ENCODE measurements at places on chromosomes 4 and X.

DNA sequence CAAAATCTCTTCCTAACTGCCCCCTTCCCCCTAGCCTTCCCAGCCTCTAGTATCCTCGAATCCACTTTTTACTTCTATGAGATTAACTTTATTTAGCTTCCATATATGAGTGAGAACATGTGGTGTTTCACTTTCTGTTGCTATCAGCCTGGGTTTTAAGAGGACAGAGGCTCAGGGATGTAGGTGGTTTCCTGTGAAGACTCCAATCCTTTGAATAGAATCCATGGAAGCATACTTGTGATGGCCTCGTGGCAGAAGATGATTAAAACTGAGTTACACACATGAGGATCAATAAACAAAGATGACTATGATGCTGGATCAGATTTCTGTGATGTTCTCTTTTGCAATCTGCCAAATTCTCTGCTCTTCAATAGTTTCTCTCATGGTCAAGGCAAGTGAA is 29.8 kb downstream of the CD99L2 start:
- DNase-seq = no peak

GRCh38 chr4:139986689-139987501 is 167.1 kb downstream of the MAML3 start:
- no peak for DNase-seq

DNA sequence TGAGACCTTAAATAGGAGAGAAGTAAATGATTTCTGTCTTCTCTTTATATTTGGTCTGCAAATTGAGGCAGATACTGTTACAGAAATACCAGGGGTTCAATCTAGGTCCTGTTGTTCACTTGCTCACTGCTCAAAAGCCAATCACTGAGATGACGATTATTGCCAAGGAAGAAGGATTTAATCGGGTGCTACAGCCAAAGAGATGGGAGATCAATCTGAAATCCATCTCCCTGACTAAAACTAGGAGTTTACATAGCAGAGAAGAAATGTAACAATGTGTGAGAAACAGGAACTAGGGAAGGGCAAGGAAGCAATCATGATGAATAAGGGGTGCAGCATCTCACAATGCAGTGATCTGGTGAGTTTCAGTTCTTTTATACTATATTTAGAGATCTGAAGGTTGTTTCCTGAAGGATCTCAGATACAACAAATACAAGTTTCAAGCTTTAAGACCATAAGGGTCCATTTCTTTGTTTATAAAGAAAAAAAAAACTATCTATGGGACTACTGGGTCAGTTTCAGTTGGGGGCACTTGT is 117.9 kb upstream of the FAM9B start:
- no peak for DNase-seq

- peak; percentile 39 for DNase-seq
Measured at GRCh38 chr4:74189331-74190043, 31.6 kb downstream of the MTHFD2L start.

DNA sequence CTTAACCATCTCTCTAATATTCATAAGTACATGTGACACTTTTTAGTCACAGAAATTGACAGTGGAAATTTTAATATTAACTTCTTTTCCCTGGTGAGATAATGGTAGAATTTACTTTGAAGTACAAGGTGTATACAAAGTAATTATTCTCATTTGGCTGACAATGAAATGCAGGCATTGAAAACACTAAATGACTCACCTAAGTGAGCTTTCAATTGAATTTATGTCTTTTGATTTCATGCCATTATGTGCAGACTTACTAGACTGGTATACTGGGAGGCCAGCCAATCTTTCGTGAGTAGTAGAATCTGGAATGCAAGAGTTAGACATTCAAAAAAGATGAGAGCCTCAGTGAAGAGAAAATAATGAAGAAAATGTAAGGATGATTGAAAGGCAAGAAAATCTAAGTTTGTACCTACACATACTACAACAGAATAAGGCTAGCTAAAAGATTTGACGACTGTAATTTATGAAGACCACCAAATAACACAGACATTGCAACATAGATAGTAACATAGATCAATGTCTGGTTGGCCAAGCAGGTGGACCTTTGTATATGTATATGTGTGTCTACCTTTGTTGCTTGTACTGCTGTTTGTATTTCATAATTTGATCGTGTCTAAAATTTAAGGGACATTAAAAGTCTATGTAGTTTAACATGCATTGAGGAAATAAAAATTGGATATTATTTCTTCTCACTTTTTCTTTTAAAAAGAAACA is 459.7 kb downstream of the IL15 start:
- peak; percentile 51 for DNase-seq

GRCh38 chr4:15793506-15794363 is 15.6 kb downstream of the CD38 start:
- no peak for DNase-seq

GRCh38 chr4:26076896-26077295 is 162.9 kb downstream of the SMIM20 start:
- no peak for DNase-seq

DNA sequence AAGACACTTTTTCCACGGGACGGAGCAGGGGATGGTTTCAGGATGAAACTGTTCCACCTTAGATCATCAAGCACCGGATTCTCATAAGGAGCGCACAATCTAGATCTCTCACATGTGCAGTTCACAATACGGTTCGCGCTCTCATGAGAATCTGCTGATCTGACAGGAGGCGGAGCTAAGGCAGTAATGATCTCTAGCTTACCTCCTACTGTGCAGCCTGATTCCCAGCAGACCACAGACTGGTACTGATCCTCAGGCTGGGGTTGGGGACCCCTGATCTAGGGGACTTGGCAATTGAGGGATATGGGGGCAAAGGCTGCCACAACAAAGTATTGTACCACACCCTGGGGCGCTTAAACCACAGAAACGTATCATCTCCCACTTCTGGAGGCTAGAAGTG is 25.7 kb downstream of the ZNF185 start:
- DNase-seq = no peak

All from urothelium cell line (cell line).